CD8-positive, alpha-beta memory T cell (primary cell): ENCODE measurements at places on chromosomes 12 and 14.

DNA sequence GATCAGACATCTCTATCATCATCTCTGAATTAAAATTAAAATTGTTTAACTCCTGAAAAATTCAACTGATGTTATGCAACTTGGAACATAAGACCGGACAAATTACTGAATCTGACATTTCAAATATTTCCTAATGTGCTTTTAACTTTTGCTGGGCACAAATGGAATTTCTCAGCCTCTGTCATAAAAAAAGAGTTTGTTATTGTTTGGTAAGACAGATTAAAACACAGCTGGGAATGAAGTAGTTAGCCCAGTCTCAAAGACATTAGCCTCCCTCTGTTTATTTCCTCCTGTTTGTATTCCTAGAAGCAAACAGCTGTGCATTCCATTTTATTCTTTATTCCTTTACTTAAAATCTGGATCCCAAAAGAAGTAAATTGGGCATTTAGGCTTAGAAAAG lies 29.4 kb downstream of the PLEKHA5 start:
- no peak for DNase-seq

GRCh38 chr14:94903883-94904282 lies 134.0 kb upstream of the GSC start:
- no peak for DNase-seq

DNA sequence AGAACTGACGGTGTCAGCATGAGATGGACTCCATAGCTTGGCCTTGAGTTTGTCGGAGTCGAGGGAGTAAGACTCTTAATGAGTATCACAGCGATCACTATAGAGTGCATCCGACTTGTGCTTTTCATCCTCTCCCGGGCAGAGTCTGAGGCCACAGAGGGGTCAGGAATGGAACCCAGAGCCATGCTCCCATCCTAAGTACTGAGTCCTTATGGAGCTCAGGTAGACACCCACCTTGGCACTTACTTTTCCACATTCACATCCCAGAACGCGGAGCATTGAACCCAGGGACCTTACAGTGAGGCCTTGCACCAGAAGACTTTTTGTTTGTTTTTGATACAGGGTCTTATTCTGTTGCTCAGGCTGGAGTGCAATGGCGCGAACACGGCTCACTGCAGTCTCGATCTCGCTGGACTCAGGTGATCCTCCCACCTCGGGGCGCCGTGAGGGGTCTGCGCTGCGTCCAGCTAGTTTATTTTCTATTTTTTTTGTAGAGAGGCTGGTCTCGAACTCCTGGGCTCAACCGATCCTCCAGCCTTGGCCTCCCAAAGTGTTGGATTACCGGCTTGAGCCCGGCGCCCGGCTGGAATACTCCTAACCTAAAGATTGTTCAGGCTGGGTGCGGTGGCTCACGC lies 719 bp upstream of the SRSF9 start:
- DNase-seq = no peak

GRCh38 chr12:15605881-15606590 lies 183.2 kb downstream of the EPS8 start:
- no peak for DNase-seq

- DNase-seq = no peak
Measured at GRCh38 chr12:18562531-18562930, 175.3 kb downstream of the PLCZ1 start.

DNA sequence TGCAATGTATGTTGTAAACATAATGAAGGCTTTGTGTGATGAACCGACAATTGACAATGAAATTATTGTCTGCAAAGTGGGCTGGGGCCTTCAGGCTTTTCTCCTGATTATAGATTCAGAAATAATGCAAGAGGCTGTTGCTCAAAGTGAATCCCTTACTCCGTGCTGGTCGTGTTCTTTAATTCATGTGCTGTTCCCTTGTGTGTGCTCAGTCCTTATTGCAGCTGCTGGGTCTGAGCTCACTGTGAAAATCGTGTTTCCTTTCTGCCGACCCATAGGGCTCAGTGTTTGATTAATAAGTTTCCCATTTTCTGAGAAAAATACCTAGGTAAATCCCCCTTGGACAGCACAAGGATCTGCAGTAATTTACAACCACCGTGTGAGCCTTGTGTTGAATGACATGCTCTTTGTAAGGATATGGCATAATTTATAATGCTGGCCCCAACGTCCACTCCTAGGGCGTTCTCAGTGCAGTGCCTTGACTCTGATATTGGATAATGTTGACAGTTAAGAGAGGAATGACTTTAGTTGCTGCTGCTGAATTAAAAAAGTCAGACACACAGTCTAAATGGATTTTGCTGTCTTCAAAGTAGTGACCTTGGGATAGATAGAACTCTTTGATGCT lies 81.6 kb downstream of the RGS6 start:
- no peak for DNase-seq

DNA sequence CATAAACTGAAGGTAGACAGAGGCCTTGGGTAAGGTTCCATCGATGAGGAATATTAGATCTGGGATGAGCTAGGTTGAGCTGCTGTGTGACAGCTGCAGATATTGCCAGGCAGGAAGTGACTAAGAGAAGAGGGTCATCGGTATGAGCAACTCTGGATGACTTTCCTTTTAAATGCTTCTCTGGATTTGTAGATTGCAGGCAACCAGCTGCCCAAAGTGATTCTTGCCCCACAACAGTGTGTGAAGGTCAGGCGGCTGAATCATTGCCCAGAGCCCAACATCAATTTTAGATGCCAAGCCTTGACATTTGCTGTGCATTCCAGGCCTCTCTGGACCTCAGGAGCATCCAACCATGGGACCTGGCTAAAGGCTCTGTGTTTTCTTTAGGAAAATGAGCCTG lies 255.9 kb downstream of the DPF3 start:
- DNase-seq = no peak

- DNase-seq = no peak
Measured at GRCh38 chr14:101222362-101223070, 319.0 kb upstream of the RTL1 start.

- DNase-seq = no peak
Measured at GRCh38 chr12:26906704-26907103, 31.1 kb downstream of the INTS13 start.

DNA sequence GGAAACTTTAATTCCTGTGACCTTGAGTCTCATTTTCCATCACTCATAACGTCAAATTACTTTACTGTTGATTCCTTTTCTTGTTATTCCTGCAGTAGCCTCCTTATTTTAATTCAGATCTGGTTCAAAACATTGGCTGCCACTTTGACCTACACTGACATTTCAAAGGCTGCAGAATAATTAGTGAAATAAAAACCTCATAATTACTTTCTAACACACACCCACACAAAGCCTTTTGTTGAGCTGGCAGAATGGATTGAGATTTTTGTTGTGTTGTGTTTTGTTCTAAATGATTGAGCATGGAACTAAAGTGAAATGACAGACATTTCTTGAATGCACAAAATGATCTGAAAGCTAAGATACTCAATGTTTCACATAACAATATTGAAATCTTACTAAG lies 507.5 kb upstream of the STXBP6 start:
- DNase-seq = no peak

- no peak for DNase-seq
Measured at GRCh38 chr14:99215277-99215676, 56.7 kb downstream of the BCL11B start.

- no peak for DNase-seq
Measured at GRCh38 chr12:57521525-57522010, 1.1 kb upstream of the MBD6 start.

DNA sequence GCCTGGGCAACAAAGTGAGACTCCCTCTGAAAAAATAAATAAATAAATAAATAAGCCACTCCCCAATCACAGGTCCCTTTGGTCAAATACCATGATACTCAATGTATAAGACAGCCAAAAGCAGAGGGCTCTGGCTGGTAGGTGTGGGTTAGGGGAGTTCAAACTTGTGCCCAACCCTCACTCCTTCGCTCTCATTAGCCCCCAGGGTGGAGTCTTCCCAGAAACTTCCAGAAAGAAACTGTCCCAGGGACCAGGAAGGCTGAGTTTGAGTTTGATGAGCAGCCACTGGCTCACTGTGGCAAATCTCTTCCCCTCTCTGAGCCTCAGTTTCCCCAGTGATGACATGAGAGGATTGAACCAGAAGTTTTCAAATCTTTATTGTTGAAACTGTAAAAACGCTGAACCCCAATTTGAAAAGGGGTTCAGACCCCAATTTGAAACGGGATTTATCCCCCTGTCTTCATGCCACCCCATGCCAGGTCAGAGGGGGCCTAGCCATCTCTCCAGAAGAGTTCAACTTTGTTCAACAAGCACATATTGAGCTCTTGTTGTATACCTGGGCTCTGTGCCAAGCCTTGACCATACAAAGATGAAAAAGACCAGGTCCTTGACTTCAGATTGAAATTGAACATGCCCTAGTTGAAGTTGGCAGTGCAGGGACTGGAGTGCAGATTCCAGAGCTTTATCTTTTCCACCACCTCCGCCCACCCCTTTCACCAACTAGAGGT lies 9.1 kb upstream of the FAM222A start:
- no peak for DNase-seq

DNA sequence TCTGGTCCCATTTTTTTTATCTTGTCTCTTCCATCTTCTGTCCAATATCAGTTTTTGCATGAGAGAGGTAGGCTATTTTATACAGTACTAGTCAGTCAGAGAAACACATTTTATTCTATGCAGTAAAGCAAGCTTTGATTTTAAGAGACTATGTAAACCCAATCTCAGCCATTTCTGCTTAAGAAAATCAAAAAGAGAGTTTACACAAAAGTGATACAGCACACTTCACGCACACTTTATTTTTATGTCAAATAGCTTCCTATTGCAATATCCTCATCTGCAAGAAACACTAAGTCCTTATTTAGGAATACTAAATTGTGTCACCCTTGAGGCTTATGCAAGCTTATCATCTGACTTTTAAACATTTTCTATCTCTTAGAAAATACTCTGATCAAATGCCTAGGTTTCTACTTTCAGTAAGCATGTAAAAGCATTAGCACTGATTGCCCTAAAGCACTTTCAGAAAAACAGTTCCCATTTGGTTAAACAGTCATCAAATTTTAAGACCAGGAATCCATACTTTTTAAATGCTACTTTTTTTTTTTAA lies 78.3 kb downstream of the MED13L start:
- no peak for DNase-seq
